Stomach (tissue), 19 donors: ENCODE measurements at places on chromosomes 7 and 10.

- no peak for DNase-seq
- H3K4me3 ChIP-seq = no peak overlapping the region
- H3K36me3 ChIP-seq = peaks cover 12% of the 10 kb centered on the region
- no peaks in the 10 kb centered on the region for H3K27me3 ChIP-seq
- no peaks in the 10 kb centered on the region for H3K4me1 ChIP-seq
Observed at GRCh38 chr10:127391875-127392274, 157.2 kb upstream of the NPS start.

- no peak overlapping the region for H3K4me3 ChIP-seq
- H3K36me3 ChIP-seq = no peaks in the 10 kb centered on the region
- no peaks in the 10 kb centered on the region for H3K27me3 ChIP-seq
- DNase-seq = no peak
- H3K27ac ChIP-seq = no peak overlapping the region
Observed at GRCh38 chr7:70884440-70884764, 247.5 kb upstream of the GALNT17 start.

GRCh38 chr7:127258111-127258510, 5.4 kb upstream of the GRM8 start:
- H3K4me1 ChIP-seq = peaks cover 4% of the 10 kb centered on the region
- peaks cover 47% of the 10 kb centered on the region for H3K27me3 ChIP-seq
- H3K36me3 ChIP-seq = no peaks in the 10 kb centered on the region
- H3K4me3 ChIP-seq = no peak overlapping the region
- no peak for DNase-seq

DNA sequence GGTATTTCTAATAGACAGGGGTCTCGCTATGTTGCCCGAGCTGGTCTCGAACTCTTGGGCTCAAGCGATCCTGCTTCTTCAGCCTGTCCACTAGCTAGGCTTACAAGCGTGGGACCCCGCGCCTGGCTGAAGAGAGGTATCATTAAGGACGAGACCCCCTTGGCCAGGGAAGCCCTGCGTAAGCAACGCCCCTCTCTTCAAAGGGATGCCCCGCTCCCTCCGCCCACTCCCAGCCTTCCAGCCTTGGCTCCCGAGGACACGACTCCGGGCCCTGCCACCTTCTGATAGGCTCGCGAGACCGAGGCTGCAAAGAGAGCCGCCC, 220 bp upstream of the ZKSCAN5 start:
- H3K27ac ChIP-seq = peak overlapping the region; percentile 95
- H3K27me3 ChIP-seq = no peaks in the 10 kb centered on the region
- peaks cover 42% of the 10 kb centered on the region for H3K4me1 ChIP-seq
- no peaks in the 10 kb centered on the region for H3K36me3 ChIP-seq
- no peak for DNase-seq

DNA sequence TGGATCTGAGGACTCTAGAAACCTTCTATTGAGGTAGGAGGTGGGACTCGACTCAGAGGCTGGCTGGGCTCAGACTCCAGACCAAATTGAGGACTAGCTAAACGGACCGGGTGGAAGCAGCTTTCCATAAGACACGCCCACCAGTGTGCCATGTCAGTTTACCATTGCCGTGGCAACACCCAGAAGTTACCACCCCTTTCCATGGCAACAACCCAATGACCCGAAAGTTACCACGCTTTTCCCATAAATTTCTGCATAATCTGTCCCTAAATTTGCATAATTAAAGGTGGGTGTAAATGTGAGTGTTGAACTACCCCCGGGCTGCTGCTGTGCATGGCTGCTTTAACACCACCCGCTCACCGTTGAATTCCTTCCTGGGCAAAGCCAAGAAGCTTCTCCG, 58.9 kb downstream of the MICALL2 start:
- H3K4me1 ChIP-seq = peaks cover 4% of the 10 kb centered on the region
- DNase-seq = no peak
- H3K27me3 ChIP-seq = peaks cover 33% of the 10 kb centered on the region
- H3K4me3 ChIP-seq = no peak overlapping the region
- no peak overlapping the region for H3K27ac ChIP-seq

- H3K27me3 ChIP-seq = no peaks in the 10 kb centered on the region
- peak overlapping the region; percentile 75 for H3K27ac ChIP-seq
- DNase-seq = no peak
- no peaks in the 10 kb centered on the region for H3K36me3 ChIP-seq
- H3K4me3 ChIP-seq = peak overlapping the region; percentile 14
Observed at GRCh38 chr7:2511769-2512168, 7.8 kb upstream of the LFNG start.

DNA sequence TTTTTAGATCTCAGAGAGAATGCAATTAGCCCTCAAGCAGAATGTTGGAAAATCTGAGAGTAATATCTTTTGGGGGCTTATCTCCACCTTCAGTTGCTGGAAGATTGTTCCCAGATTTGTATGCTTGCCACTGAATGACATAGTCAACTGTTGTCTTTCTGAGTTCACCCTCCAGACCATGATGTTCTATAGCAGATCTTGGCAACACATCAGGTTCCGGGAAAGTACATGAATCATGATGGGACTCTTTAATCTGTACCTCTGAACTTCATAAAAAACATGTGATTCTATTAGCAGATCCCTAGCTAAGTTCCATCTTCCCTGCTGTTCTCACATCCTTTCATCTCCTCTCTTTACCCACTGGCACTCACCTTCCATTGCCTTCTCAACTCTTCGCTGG, 68.9 kb downstream of the PLCE1 start:
- no peaks in the 10 kb centered on the region for H3K36me3 ChIP-seq
- H3K4me3 ChIP-seq = no peak overlapping the region
- no peaks in the 10 kb centered on the region for H3K4me1 ChIP-seq
- no peak for DNase-seq

GRCh38 chr10:14837003-14837756, 657 bp downstream of the CDNF start:
- peak overlapping the region; percentile 98 for H3K27ac ChIP-seq
- DNase-seq = peak; percentile 75
- peak overlapping the region; percentile 93 for H3K4me3 ChIP-seq
- no peaks in the 10 kb centered on the region for H3K27me3 ChIP-seq

DNA sequence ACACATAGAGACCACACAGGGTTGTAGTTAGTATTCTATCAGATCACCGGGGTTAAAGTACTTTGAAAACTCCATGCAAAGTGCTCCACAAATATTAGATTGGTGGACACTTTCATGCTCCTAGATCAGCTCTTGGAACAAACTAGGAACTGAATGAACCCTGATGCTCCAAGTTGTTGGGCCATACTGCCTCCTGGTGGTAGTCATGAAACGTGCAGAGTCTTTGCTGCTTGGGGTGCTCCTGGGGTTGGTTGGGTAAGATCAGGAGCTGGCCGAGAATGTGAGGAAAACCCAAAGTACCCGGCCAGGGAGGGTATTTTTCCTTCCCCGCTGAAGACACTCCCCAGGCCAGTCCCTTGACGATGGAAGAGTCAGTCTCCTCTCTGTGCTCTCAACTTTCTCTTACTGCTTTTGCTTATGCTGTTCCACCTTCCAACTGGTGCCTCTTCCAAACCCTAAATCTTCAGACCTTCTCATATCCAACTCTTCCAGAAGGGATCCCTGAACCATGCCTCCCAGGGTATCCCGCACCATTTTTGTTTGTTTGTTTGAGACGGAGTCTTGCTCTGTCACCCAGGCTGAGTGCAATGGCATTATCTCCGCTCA, 918 bp upstream of the RPEL1 start:
- peaks cover 25% of the 10 kb centered on the region for H3K4me1 ChIP-seq
- H3K36me3 ChIP-seq = no peaks in the 10 kb centered on the region
- no peak overlapping the region for H3K4me3 ChIP-seq
- no peak overlapping the region for H3K27ac ChIP-seq
- no peaks in the 10 kb centered on the region for H3K27me3 ChIP-seq
- DNase-seq = peak; percentile 81

DNA sequence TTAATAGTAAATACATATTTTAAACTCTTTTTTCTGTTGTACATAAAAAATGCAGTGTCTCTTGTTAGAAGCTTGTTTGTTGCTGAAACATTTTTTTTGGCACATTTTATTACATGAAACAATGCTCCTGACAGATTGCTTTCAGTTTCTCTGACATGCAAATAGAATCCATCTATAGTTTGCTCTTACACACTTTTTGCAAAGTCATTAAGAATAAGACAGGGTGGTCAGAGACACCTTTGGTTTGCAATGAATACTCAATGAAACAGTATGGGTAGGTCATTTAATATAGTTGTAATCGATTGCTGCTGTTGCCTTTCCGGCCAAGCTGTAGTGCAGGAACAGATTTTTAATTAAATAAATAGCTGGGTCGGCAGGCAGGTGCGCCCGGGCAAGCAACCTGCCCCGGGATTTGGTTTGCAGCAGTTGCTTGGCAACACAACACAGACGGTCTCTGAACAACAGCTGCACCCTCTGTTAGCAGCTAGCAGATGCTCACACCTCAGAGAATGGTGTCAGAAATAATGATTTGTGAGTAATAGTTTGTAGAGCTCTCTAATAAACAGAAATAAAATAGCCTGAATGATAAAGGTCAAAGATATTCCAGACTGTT, 115.7 kb upstream of the CACNA2D1 start:
- no peak overlapping the region for H3K27ac ChIP-seq
- peak overlapping the region; percentile 3 for H3K4me3 ChIP-seq
- peak; percentile 80 for DNase-seq
- no peaks in the 10 kb centered on the region for H3K36me3 ChIP-seq

DNA sequence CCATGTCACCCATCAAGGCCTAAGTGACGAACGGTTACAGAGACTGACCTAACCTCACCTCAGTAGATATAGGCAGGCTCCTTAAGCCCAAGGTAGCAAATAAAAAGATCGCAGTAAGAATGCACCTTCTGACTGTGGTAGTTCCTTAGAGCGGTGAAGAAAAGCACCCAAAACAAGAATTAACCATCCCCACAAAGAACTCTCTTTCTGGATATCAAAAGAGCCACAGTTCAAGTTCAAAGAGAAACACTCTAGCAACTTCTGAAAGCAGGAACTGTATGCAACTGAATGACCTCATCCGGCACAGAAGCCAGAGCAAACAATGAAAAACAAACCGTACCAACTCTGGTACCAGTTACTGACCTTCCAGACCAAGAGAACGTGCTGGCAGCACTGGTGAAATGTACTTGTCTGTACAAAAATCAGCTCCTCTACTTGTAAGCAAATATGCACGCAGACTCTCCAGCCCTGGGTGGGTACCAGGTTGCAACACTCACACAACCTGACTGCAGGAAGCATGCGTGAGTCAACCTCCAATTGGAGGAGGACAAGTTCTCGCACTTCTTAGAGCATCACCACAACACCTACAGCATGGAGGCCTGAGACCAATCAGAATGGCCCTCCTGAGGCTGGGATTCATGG, 202.7 kb downstream of the FAM107B start:
- H3K36me3 ChIP-seq = peaks cover 23% of the 10 kb centered on the region
- H3K27ac ChIP-seq = peak overlapping the region; percentile 82

DNA sequence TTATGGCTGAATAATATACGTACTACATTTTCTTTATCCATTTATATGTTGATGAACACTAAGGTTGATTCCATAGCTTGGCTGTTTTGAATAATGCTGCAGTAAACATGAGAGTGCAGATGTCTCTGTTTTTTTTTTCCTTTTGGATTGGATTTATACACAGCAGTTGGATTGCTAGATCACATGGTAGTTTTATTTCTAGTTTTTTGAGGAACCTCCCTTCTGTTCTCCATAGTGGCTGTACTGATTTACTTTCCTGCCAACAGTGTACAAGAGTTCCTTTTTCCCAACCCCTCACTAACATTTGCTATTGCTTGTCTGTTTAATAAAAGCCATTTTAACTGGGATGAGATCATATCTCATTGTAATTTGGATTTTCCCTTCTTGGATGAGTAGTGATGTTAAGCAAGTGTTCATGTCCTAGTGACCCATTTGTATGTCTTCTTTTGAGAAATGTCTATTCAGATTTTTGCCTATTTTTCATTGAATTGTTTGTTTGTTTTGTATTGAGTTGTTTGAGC, 36.0 kb downstream of the ABCA13 start:
- no peak overlapping the region for H3K27ac ChIP-seq
- no peak overlapping the region for H3K4me3 ChIP-seq
- H3K36me3 ChIP-seq = no peaks in the 10 kb centered on the region
- H3K4me1 ChIP-seq = no peaks in the 10 kb centered on the region
- DNase-seq = no peak
- no peaks in the 10 kb centered on the region for H3K27me3 ChIP-seq

DNA sequence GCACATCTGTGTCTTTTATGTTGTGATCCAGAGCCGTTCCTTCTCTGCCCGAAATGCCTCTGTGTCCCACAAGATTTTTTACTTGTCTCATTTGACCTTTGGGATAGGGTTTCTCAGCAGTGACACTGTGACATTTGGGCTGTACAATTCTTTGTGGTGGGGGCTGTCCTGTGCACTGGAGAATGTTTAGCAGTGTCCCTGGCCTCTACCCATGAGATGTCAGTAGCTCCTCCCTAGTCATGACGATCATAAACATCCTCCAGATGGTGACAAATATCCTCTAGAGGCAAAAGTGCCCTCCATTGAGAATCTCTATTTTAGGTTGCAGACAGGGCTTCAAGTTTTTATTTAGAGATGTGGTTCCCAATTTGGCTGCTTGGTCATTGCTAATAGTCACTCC, 91.3 kb downstream of the PPP1R17 start:
- H3K4me1 ChIP-seq = no peaks in the 10 kb centered on the region
- H3K27me3 ChIP-seq = no peaks in the 10 kb centered on the region
- H3K4me3 ChIP-seq = no peak overlapping the region
- H3K27ac ChIP-seq = no peak overlapping the region
- DNase-seq = no peak
